ENCODE measurements at places on chromosomes 16 and 17.

DNA sequence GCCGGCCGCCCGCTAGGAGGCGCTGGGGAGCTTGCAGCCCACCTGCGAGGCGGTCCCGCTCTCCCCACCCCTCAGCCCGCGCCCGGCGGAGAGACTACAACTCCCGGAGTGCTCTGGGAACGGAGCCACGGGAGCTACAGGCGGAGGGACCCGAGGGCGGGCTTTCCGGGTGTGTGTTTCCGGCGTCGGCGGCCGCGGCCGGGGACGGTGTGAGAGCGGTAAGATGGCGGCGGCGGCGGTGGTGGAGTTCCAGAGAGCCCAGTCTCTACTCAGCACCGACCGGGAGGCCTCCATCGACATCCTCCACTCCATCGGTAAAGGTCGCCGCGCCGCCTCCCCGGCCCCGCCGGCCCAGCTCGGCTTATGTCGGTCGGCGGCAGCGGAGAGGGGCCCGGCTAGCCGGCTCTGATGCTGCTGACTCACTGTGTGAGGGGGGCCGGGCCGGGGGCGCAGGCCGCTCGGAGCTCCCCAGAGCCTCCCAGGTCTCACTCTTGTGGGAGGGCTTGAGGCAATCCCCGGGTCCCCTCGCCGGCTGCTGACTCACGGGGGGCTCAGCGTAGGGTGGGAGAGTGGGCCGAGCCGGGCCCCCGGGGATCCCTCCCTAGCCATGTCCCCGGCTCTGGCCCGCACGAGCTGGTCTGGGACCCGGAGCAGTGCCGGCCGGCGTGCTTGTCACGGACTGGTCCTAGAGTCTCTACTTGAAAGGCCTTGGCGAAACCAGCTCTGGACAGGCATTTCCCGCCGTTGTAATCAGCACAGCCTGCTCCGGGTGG, at the start of gene PSMD11:
Gene PSMD11, plus strand, starts transcription at position 210 of the 773 bp plus-strand sequence. Its CDS starts 14 bp downstream, at position 224.
- H3K27me3 ChIP-seq, result peaks cover 5% of the 10 kb centered on the region
- H3K27ac ChIP-seq, result peak within 1 kb of the TSS; percentile 82
- DNase-seq, result peak; percentile 100
- peak within 1 kb of the TSS; percentile 95 for H3K4me3 ChIP-seq
- peaks cover 36% of the 10 kb centered on the region for H3K4me1 ChIP-seq
- peaks cover 29% of the 10 kb centered on the region for H3K36me3 ChIP-seq

- peak overlapping the region; percentile 83 for H3K27ac ChIP-seq
- H3K4me1 ChIP-seq, result peaks cover 86% of the 10 kb centered on the region
These were observed 32.7 kb downstream of the CDK5R1 start for GRCh38 chr17:32519228-32520103.

GRCh38 chr17:78377858-78378224, 608 bp upstream of the PGS1 start:
- H3K27ac ChIP-seq, result no peak overlapping the region
- no peaks in the 10 kb centered on the region for H3K27me3 ChIP-seq
- DNase-seq, result no peak
- H3K4me3 ChIP-seq, result peak overlapping the region; percentile 99
- H3K4me1 ChIP-seq, result peaks cover 40% of the 10 kb centered on the region

DNA sequence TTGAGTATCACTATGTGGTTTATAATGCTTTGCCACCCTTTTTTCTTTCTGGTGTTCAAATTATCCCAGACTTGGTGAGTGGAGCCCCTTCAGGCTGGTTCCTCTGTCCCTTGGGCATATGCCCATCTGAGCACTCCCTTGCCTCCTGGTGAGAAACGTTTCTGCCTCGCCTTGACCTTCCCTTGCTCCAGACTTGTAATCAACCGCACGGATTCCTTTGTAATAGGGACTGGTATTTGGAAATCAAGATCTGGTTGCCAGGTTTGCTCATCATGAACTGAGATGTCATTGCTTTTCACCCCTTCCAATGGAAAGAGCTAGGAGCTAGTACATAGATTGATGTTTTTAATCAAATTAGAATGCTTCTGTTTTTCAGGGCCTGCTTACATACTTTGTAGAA, 43.7 kb downstream of the SEC14L1 start:
- peaks cover 44% of the 10 kb centered on the region for H3K4me1 ChIP-seq
- no peaks in the 10 kb centered on the region for H3K27me3 ChIP-seq
- DNase-seq, result no peak
- no peak overlapping the region for H3K4me3 ChIP-seq
- peaks cover 11% of the 10 kb centered on the region for H3K36me3 ChIP-seq
- H3K27ac ChIP-seq, result no peak overlapping the region

- H3K4me1 ChIP-seq, result peaks cover 9% of the 10 kb centered on the region
- no peaks in the 10 kb centered on the region for H3K36me3 ChIP-seq
- no peak overlapping the region for H3K4me3 ChIP-seq
- DNase-seq, result no peak
- no peak overlapping the region for H3K27ac ChIP-seq
These were observed 386.4 kb upstream of the TNRC6C start for GRCh38 chr17:77572065-77572601.

GRCh38 chr16:71917900-71918299, 22.6 kb downstream of the IST1 start:
- peak overlapping the region; percentile 49 for H3K27ac ChIP-seq
- peaks cover 20% of the 10 kb centered on the region for H3K4me1 ChIP-seq
- H3K4me3 ChIP-seq, result no peak overlapping the region
- DNase-seq, result no peak
- peaks cover 67% of the 10 kb centered on the region for H3K36me3 ChIP-seq
- no peaks in the 10 kb centered on the region for H3K27me3 ChIP-seq
